Heart left ventricle (tissue), 16 donors: ENCODE measurements at places on chromosomes 3 and 15.
A peak's percentile ranks its signal among the peaks of the same experiment; 100 is the strongest.

DNA sequence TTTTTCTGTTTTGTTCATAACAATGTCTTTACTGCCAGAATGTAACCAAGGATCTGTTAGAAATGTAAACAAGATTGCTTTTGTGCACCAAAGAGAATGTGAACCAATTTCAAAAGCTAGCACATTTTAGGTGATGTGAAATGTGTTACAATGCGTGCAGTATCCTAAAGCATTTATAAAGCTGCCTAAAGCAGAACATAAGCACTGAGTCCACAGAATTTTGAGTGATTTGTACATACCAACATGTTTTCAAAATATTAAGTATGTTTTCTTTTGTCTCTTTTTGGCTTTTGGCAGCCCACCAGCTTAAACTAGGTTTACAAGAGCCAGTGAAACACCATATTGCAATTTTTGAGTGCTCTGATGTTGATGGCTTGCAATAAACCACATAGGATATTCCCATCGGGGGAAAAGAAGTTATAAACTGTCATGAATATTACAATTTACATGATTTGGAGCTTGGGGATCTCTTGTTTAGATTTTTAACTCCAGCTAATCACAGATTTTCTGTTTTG, 364.0 kb downstream of the ZIC1 start:
- DNase-seq, result no peak

DNA sequence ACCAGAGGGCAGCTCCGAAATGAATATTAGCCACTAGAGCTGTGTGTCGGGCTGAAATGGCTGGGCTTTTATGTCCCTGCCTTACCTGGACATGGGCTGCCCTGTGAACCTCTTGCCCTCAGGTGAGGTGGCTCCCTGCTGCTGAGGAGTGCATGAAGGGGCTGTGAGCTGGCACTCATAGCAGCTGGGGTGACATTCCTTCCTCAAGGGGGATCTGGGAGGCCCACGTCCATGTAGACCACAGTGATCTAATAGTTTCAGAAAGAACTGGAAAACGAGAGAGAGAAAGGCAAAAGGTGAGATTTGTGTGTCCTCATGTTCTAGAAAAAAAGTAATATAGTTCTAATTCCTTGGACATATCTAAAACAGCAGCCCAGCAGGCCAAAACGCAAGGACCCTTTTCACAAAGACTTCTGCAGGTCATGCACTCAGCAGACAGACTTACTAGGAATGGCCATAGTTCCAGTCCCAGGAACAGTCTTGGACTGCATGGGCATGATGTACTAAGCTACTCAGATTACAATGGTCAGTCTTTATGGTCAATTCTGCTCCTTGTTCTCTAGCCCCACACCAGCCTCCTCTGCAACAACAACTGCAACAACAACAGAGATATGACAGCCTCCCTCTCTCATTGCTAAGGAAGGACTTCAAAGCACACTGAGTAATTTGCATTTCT, 10.8 kb upstream of the SLC24A5 start:
- DNase-seq, result no peak

DNA sequence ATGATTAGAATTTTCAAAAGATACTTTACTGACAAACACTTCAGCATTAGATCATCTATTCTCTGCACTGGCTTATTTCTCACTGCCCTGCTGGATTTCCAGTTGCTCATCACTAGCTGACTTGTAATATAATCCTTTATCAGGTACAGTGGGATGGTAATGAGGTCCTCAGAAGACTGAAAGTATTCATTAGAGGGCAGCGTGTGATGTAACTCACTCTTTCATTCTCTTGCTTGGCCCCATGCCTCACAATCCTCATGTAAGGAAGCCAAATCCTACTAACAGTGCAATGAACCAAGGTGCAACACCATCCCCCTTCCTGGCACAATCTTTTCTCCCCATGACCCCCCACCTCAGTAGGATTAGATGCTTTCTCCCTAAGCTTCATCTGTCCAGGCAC, 289.9 kb downstream of the CTNNB1 start:
- no peak for DNase-seq

DNA sequence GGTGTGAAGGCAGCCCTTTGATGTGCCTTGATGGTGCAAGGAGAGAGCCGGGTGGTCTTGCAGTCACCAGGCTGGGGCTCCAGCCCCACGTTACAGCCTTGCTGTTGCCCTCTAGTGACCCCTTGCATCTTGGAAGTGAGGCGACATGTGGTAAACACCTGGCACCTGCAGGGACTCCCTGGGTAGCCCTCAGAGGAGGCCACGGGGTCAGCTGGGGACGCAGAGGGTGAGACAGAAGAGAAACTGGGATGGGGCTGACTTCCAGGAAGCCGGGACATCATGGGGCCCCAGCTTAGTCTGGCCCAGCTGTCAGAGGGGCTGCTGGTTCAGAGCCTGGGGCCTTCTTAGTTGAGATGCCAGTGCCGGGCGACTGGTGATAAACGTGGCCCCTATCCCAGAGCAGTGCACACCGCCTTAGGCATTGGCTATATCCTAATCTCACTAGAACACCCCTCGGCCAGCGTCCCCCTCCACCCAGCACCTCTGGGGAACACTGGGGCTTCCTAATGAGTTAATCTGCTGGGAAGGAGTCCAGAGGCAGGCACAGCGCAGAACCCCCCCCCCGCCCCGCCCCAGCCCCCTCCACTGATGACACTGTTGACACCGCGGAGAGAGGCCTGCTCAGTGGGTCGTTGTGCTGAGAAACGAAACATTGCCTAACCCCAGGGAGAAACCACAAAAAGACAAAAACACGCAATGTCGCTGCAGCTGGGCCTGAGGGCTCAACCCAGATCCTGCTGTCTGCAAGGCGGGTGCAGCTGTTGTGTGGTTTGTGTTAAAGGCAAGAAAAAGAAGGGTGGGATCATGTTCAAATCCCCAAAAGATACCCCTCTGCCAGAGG, 60.5 kb upstream of the KLF13 start:
- DNase-seq, result peak; percentile 40

- DNase-seq, result peak; percentile 29
These were observed 268.0 kb downstream of the LPP start for GRCh38 chr3:188421836-188422540.

DNA sequence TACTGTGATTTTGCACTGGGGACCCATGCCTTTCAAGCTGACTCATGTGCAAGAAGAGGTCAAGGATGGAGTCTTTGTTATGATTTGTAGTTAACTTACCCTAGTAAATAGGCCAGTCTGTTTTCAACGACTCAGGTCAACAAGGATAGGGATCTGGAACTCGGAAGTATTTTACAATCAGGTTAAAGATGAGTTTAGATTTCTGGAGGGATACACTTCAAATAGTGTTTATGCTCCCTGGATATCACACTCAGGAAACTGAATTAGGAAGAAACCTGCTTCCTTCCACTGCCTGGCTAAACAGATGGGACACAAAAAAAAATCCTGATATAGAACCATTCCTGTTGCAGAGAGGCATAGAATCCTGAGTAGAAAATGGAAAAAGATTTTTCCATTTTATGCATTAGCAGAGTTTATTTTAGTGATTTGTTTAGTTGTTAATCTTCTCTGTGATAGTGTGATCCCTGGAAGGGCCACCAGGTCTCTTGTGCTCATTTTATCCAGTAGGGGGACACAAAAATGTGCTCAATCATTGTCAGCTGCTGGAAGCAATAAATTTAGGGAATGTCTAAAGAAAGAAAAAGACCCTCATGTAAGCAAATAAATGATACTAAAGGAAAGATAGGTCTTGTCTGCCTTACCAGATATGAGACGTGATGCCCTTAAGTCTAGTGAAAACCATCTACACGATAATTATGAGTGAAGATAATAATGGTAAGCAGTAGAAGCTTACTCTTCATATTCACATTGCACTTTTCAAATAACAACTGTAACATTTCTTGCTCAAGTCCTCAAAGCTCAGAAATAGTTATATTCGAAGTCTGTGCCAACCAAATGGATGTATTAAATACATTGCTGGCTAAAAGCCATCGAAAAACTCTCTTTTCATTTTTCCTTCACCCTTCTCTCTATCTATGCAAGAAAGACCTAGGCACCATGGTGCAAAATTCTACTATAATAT, 452.1 kb upstream of the KCNMB2 start:
- DNase-seq, result no peak

DNA sequence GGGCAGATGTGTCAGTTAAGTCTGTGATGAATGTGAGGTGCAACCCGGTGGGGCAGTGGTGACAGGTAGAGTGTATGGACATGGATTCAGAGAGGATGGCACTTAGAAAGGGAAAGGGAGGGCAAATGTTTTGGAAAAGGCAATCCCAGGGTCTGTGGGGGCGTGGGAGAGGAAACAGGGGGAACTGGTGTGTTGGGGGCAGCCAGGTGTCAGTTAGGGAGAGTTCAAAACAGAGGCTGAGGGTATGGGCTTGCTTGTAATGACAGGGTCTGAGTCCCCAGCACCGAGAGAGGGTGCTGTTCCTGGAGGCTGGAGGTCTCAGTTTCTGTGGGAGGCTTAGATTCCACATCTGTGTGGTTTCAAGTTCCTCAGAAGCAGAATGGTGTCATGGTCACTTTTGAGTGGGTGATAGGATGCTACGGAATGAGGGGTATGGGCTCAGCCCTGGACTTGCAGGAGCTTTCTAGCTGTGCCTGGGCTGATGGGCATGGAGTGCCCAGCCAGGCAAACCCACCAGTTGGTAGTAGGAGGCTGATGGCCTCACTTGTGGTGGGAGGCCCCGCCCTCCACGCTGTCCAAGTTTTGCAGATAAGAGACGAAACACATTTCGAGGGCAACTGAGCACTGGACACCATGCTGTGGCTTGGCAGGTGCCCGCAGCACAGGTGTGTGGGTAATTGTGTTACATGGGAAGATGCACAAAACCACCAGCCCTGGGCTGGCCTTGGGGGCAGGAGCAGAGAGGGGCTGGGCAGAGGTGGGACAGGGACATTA, 209.4 kb downstream of the RPLP1 start:
- no peak for DNase-seq

GRCh38 chr3:13869761-13870343, 10.0 kb downstream of the WNT7A start:
- no peak for DNase-seq

GRCh38 chr15:86061581-86061980, 18.1 kb upstream of the AGBL1 start:
- DNase-seq, result no peak

GRCh38 chr15:92151741-92152140, 241.9 kb upstream of the ST8SIA2 start:
- DNase-seq, result no peak

- peak; percentile 28 for DNase-seq
These were observed at the start of gene CNTN4 for GRCh38 chr3:2098398-2099027. Gene CNTN4, plus strand, starts transcription at chr3:2098866.

- peak; percentile 84 for DNase-seq
These were observed 3.4 kb downstream of the GXYLT2 start for GRCh38 chr3:72891053-72891855.

DNA sequence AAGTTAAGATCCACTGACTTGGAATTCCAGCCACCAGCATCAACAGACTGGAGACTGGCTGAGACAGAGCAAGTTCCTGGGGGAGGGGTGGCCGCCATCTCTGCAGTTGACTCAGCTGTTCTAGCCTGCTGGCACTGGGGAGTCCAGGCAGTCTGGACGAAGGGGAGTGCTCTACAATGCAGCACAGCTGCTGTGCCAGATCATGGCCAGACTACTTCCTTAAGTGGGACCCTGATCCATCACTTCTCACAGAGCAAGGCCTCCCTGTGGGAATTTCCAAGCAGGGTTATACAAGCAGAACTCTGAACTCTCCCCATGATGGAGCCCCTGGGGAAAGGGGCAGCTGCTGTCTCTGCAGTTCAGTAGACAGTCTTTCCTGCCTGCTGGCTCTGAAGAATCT, 35.2 kb downstream of the PYGO1 start:
- DNase-seq, result peak; percentile 79

- DNase-seq, result no peak
These were observed 187.4 kb downstream of the ZIC4 start for GRCh38 chr3:147218965-147219364.

DNA sequence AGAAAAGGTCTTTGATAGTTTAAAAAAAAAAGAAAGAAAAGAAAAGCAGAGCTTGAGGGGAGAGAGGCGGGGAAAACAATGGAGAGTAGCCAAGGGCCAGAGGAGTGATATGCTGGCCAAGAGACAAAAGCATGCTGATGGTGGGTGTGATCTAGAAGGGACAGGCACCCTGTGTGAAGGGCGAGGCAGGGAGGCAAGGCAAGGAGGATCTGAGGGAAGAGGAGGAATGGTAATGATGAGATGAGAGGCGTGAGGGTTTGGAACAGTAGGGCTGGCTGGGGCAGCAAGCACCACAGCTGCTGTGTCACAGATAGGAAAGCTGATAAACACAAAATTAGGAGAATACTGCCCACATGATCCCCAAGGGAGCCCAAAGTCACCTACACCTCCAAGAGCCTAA, 65.5 kb downstream of the LARS2 start:
- no peak for DNase-seq

GRCh38 chr3:43152649-43153048, 46.8 kb upstream of the POMGNT2 start:
- no peak for DNase-seq

DNA sequence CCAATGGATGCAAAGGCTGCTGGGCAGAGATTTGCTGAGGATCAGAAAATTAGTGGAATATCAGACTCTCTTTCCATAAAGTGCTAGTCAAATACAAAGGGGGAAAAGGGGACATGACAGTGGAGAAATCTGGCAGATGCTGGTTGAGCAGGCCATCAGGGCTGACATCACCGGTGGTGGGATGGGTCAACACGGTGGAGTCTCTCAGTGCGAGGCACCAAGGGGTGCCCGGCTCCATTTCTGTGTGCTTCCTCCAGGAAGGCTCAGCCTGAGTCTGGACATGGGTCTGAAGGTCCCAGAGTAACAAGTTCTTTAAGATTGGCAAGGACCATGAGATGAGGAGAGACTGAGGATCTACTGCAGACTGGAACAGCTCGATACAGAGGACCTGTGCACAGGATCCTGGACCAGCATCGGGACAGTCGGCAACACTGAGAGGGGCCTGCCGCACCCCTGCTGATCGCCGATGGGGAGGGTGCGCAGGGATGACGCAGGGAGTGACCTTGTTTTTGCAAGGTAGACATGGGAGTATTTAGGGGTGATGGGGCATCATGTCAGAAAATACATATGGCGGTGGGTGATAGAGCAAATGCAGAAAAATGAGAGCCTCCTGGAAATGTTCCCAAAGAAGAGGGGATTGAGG, 92.7 kb downstream of the SEC22A start:
- no peak for DNase-seq

DNA sequence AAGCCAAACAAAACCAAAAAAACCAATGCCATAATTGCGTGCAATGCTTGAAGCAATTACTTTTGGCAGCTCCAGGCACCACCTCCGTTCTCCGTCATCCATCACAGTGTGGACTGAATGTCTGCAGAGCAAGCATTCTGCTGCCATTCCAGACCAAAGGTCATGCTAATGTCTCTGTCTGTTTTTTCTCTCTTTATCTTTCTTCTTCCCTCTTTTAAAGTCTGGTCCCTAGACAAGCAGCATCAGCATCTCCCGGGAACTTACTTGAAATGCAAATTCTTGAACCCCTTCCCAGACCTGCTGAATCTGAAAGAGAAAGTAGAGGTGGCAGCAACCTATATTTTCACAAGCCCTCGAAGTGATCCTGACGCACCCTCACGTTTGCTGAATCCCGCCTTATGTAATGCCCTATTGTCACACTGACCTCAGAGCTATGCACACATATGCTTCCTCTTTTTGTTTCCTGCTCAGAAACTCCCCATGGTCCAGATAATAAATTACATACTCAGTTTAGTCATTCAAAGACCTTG, 297.3 kb upstream of the PROK2 start:
- DNase-seq, result no peak

- DNase-seq, result no peak
These were observed 20.2 kb upstream of the DIPK2A start for GRCh38 chr3:143951351-143951971.

- DNase-seq, result no peak
These were observed 182.8 kb downstream of the ROBO2 start for GRCh38 chr3:77222701-77223100.
